ENCODE measurements at places on chromosomes 7 and 10.

DNA sequence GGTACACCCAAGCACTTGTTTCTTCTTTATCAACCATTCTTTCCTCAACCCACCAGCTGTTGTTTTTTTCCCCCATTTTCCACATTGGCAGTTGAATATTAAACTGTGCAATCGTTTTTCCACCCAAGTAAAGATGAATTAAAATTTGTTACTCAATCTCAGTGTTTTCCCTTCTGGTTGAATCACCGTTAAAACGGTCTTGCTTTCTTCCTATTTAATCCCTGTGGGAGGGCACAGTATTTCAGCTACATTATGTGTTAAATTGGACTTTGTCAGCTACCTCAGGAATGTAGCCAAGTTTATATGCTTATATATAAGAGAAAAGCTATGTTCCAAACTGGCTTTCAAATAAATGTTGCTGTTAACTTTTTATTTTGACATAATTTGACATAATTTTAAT is 19.9 kb downstream of the SLC35G1 start:
- no peak for DNase-seq

DNA sequence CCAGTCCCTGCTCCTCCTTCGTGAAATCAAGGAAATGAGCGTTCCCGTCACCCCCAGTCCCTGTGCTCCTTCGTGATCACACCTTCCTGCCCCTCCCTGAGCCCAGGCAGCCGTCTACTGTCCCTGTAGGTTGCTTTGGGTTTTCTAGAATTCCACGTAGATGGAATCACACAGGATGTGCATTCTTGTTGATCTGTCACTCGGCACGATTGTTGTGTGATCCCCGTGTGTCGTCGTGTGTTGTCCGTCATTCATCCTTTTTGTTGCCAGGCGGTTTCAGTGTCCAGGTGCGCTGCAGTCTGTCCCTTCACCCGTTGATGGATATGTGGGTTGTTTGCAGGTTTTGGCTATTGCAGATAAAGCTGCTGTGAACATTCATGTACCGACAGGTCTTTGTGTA is 9.4 kb downstream of the MTG1 start:
- DNase-seq: no peak

DNA sequence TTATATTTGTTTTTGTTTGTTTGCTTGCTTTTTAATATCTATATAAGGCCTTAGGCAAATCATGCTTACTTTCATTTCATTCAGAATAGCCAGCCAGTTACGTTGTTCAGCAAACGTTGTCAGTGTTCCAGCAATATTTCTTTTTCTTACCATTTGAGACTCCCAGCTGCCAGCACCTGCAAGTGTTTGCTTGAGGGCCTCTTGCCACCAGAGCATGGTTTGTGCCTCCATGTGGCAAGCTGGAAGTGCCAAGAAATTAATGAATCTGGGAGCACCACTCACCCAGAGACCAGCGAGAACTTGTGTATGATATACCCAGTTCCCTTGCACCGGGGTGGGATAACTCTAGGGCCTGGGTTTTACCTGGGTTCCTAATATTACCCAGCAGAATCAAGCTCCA is 177.1 kb upstream of the CSTF2T start:
- DNase-seq: no peak

GRCh38 chr10:110758898-110759297 is 112.8 kb upstream of the PDCD4 start:
- DNase-seq: no peak

DNA sequence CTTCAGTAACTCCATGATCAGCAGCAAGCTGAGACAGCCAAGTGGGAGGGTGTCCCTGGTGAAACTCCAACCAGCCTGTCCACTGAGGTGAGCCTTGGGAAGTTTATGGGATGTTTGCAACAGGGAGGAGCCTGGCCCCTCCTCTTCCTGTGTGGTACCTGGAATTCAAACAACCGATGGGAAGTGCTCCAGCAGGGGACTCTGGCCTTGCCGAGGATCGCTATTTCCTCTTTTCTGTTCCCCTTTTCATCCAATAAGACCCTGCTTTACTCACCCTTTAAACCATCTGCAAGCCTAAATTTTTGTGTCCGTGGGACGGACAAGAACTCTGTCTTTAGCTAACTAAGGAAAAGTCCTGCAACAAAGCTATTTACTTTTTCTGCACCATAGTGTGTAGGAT is 491.1 kb upstream of the ZMIZ1 start:
- DNase-seq: no peak

GRCh38 chr7:30116771-30117170 is 18.0 kb upstream of the MTURN start:
- DNase-seq: no peak

DNA sequence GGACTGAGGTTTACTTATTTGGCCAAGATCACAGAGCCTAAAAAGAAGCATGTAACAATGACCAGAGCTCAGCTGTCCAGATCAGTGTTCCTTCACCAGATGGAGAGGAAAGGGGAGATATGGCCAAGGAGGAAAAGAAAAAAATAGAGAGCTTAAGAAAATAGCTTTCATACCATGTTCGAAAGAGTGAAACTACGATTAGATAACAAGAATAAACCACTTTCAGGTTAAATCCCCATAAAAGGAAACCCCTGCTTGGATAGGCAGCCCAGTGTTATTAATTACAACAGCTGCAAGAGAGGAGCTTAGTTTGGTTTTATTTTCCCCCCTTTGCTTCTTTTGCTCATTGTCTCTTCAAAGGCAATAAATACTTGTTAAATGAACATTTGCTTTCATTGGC is 160.8 kb downstream of the ZNF438 start:
- DNase-seq: no peak

GRCh38 chr7:5421714-5422395 is 1.8 kb downstream of the TNRC18 start:
- no peak for DNase-seq

DNA sequence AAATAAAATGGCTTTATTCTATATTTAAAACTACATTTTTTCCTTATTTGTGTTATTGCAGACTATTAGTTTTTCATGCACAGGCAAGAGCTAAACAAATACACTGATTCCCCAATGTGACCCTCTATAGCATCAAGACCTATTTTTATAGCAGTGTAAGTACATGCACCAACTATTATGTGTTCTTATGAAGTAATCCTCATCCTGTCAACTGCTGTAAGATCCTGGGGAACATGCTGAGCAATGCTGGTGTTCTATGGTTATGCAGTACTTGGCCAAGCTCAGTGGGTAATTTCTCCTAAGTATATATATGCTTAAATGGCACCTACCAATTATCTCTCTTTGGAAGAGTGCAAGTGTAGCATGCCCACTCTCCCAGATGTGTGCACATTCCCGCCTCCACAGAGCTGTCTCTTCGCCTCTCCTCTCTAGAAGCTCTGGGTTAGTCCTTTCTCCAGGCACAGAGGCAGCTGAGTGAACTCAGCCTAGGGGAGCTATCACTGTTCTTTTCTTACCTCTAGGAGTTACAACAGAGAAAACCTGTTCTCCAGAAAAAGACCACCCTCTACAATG is 428.8 kb downstream of the KCNMA1 start:
- no peak for DNase-seq

DNA sequence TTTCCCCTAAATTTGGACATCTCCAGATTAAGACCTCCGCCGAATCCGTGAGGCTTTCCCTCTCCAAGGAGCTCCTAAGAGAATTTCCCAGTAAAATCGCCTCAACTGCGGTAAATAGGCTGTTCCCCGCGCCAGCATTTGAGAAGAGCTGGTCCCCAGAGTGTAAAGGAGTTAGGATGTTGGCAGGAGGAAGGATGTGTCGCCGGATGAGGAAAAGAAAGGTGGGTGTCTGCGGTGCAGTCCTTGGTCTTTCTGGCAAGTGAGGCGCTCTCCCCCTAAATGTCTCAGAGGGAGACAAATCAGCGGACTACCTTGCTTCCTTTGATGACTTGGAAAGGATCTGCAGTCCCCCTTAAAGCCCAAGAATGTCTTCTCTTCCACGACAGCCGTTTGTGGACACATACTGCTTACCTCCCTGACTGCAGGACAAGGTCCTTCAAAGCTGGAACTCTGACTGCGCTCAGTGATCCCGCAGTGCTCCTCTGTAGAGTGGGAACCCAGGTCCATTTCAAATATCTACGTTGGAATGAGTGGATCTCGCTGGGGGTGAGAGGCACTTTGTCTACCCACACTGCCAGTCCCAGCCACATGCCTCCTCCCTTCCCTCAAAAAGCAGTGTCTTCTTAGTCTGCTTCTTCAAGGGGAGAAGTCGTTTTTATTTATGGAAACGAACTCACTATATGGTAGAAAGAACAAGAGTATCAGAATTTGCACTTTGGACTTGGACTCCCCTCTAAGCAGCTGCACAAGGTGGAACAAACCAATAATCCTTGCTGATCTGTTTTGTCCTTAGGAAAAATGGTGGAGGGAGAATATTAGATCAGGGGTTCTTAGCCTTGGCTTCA is 1.1 kb upstream of the DLG5 start:
- DNase-seq: no peak

DNA sequence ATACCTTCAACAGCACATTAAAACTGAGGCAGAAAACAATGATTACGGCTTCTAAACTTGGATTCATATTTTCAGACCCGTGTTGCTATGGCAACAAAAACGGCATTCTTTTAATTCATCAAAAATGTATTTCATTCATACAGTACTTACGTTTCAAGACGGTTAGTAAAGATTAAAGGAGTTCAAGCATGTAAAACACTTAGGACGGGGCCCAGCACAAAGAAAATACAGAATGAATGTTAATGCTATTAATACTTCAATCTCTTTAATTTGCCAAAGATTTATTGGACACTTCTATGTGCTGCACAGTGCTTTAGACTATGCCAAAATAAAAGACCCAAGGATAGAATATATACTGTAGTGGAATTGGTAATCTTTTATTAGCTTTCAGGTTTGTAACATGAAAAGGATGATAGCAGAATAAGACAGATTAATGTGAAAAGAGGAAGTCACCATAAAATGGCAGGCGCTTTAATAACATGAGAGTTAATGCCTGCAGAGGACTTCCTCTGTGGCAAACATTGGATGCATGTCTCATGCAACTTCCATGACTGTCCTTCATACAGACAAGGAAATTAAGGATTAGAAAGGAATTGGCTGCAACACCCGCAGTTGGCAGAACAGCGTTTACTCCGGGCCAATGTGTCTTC is 201.6 kb upstream of the KLF6 start:
- DNase-seq: no peak

DNA sequence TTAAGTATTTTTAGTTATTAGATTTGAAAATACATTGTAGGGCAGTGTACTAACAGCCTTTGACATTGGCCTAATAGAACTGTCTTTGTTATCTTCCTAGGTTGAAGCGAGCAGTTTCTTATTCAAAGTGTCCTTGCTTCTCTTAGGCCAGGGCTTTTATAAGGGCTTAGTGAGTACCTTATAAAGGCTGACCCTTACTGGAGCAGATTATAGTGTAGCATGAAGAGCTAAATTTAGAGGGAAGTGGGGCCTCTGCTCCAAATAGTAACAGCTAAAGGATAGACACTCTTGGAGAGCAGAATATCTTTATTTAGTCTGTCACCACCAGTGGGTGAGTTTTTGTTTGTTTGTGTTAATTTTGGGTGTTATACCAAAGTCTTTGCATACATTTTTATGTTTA is 15.9 kb downstream of the BZW2 start:
- DNase-seq: no peak

DNA sequence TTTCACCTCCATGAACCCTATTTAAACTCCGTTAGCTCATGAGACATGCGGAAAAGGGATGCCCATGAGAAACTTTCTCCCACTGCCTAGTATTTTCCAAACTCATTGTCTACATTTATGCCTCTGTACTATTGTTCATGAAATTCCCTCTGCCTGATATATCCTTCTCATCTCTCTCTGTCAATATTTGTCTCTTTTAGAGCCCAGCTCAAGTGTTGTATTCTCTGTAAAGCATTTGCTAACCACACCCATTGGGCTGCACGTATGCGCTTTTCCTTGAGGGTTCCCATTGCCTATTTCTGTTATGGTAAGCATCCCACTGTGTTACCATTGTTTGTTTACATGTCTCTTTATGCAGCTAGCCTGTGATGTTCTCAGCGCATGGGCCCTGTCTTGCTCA is 211.4 kb downstream of the MDFIC start:
- DNase-seq: no peak

DNA sequence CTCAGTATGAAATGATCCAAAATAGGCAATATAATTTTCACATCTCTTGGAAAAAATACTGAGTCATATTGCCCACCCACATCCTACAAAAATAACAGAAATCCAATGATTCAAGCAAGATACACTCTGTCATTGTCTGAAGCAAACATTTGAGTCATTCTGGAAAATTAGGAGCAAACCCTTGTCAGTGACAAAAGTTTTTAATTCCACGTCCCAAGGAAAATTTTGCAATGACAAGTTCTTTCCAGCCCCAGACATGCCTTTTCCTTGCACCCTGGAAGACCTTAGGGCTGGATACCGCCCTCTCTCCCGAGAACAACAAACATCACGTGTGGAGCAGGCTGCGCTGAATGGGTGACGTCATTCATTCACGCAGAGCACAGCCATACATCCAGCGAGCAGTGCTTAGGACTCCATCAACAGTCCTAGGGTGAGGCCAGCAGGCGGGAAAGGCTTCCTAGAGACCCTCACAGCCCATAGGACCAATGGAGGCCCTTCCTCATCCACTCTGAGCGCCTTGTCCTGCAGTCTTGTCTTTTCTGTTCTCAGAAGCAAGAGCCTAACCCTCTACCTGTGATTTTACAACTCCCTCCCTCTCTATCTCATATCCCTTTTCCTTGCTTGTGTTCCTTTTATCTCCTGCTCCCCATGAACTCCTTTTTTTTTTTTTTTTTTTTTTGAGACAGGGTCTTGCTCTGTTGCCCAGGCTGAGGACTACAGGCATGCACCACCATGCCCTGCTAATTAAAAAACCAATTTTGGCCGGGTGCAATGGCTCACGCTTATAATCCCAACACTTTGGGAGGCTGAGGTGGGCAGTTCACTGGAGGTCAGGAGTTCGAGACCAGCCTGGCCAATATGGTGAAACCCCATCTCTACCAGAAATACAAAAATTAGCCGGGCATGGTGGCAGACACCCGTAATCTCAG is 23.5 kb upstream of the KDM7A start:
- no peak for DNase-seq

- no peak for DNase-seq
These were observed 21.4 kb upstream of the CHST12 start for GRCh38 chr7:2381881-2382509.

GRCh38 chr10:79311581-79312407 is 35.5 kb upstream of the PPIF start:
- no peak for DNase-seq

GRCh38 chr7:135644154-135644553 is 18.2 kb upstream of the STMP1 start:
- no peak for DNase-seq

DNA sequence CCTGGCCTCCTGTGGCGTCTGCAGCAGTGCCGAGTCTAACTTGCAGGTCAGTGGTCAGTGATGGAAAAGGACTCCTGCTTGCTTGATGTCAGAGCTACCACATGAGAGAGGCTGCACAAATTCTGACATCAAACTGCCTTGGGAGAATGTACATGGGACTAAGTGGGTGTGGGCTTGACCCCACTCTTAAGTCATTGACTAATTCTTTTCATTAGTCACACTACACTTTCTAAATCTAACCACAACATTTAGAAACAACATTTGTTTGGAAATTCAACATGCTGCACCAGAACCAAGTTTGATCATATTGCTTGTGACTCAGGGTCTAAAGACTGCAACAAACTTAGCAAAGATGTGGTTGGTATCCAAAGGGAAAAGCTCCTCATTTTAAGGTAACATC is 24.4 kb upstream of the CDC14C start:
- DNase-seq: no peak

- no peak for DNase-seq
These were observed 16.8 kb upstream of the NDST2 start for GRCh38 chr10:73828161-73828560.
